Peyer's patch (tissue), 4 donors: ENCODE measurements at places on chromosomes 3 and 15. TPM values are rescaled to one million over a fixed set of nuclear protein-coding genes. Genes with fewer than 3 reads are reported as not detected.

Gene TICRR
- total RNA-seq = 8.3 TPM

Gene THBS1
- total RNA-seq = 68.7 TPM

Gene ISG20
- 85.1 TPM for total RNA-seq

Gene NMNAT3
- total RNA-seq = 46.2 TPM

Gene IFT80
- total RNA-seq = 18.0 TPM

Gene POC1A
- total RNA-seq = 9.3 TPM

Gene PLSCR1
- 93.2 TPM for total RNA-seq

Gene SLC28A2
- 62.6 TPM for total RNA-seq

Gene PRR20G
- total RNA-seq = not detected

Gene CHRNA3
- total RNA-seq = 2.9 TPM

Gene PARL
- total RNA-seq = 38.6 TPM

Gene SAMMSON
- total RNA-seq = not detected

Gene TPRG1
- total RNA-seq = 5.6 TPM

Gene TBL1XR1
- total RNA-seq = 40.7 TPM

Gene ST8SIA2
- total RNA-seq = not detected

Gene TMEM212
- total RNA-seq = not detected

Gene CYP8B1
- total RNA-seq = not detected

Gene ISLR
- 6.3 TPM for total RNA-seq

Gene TF
- total RNA-seq = not detected

Gene CPN2
- not detected for total RNA-seq

Gene KBTBD8
- total RNA-seq = 7.0 TPM

Gene NPAP1
- total RNA-seq = not detected

Gene WDR93
- total RNA-seq = not detected

Gene PRICKLE2
- total RNA-seq = 7.9 TPM

Gene SPATA12
- total RNA-seq = not detected

Gene FETUB
- total RNA-seq = not detected

Gene ZNF710
- total RNA-seq = 19.8 TPM

Gene IL5RA
- total RNA-seq = not detected

Gene CD80
- total RNA-seq = 19.8 TPM

Gene IRAK2
- 17.3 TPM for total RNA-seq

Gene PRR23A
- not detected for total RNA-seq

Gene ALDH1L1
- 4.1 TPM for total RNA-seq

Gene DLEC1
- 0.18 TPM for total RNA-seq

Gene GOLGA6D
- total RNA-seq = not detected

Gene GUCA1C
- total RNA-seq = not detected

Gene ZKSCAN7
- total RNA-seq = 3.2 TPM

Gene MED12L
- 0.09 TPM for total RNA-seq

Gene RARB
- 4.1 TPM for total RNA-seq

Gene RAB11A
- 220 TPM for total RNA-seq

Gene PGBD4
- 2.9 TPM for total RNA-seq

Gene CSPG5
- total RNA-seq = not detected

Gene SNRK
- total RNA-seq = 55.1 TPM

Gene PLOD2
- total RNA-seq = 53.2 TPM

Gene ZNF148
- total RNA-seq = 21.4 TPM

Gene CSPG4
- total RNA-seq = 7.4 TPM

Gene CCNL1
- 309 TPM for total RNA-seq

Gene GAP43
- total RNA-seq = not detected

Gene SCAANT1
- total RNA-seq = not detected

Gene SCG5
- total RNA-seq = 2.5 TPM

Gene EIF4E3
- total RNA-seq = 20.6 TPM

Gene CRYGS
- total RNA-seq = 7.2 TPM

Gene ITGA11
- total RNA-seq = 24.8 TPM

Gene DNAJA4
- 48.9 TPM for total RNA-seq

Gene PCOLCE2
- total RNA-seq = 3.2 TPM

Gene SLC26A6
- 231 TPM for total RNA-seq

Gene TATDN2
- total RNA-seq = 30.3 TPM

Gene SETD5
- total RNA-seq = 272 TPM

Gene TERB2
- not detected for total RNA-seq

Gene CHRM5
- total RNA-seq = not detected
